ENCODE measurements at places on chromosomes 16 and 17.

- H3K4me3 ChIP-seq: no peak overlapping the region
- H3K27ac ChIP-seq: no peak overlapping the region
- no peaks in the 10 kb centered on the region for H3K4me1 ChIP-seq
- DNase-seq: no peak
Measured at GRCh38 chr16:89111263-89111662, 17.6 kb downstream of the ACSF3 start.

- H3K4me3 ChIP-seq: no peak overlapping the region
- H3K4me1 ChIP-seq: no peaks in the 10 kb centered on the region
- H3K36me3 ChIP-seq: no peaks in the 10 kb centered on the region
- no peaks in the 10 kb centered on the region for H3K27me3 ChIP-seq
Measured at GRCh38 chr17:8341456-8341855, 1.8 kb downstream of the ODF4 start.

DNA sequence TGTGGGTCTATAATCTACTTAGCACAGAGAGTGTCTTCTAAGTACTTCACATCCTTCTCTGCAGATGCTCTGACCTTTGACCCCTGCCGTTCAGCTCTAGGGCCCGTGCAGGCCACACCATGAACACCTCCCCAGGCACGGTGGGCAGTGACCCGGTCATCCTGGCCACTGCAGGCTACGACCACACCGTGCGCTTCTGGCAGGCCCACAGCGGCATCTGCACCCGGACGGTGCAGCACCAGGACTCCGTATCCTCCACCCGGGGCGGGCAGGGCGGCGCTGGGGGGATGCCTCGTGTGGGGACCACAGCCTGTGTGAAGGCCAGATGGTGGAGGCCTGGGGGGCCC, 686 bp downstream of the MLST8 start:
- H3K4me1 ChIP-seq: no peaks in the 10 kb centered on the region
- DNase-seq: no peak
- peaks cover 30% of the 10 kb centered on the region for H3K36me3 ChIP-seq
- H3K27ac ChIP-seq: no peak overlapping the region
- peak overlapping the region; percentile 84 for H3K4me3 ChIP-seq
- no peaks in the 10 kb centered on the region for H3K27me3 ChIP-seq

- peaks cover 5% of the 10 kb centered on the region for H3K4me1 ChIP-seq
- no peak overlapping the region for H3K4me3 ChIP-seq
- H3K27me3 ChIP-seq: no peaks in the 10 kb centered on the region
- no peak for DNase-seq
- H3K27ac ChIP-seq: no peak overlapping the region
- H3K36me3 ChIP-seq: no peaks in the 10 kb centered on the region
Measured at GRCh38 chr16:88768071-88768783, 16.8 kb downstream of the PIEZO1 start.

DNA sequence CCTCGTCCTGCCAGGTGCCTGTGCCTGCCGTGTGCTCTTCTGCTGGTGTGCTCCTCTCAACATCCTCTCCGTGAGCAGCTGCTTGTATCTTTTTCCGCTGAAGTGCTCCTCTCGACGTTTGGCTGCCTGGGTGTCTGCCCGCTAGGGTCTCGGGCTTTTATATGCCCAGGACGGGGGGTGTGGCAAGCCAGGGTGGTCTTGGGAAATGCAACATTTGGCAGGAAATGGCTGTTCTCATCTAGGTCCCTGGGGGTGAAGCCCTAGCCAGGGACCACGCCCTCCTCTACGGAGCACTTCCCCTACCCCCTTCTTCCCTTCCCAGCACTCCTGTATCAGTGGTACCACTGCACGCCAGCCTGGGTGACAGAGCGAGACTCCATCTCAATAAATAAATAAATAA, 49.4 kb downstream of the IQCK start:
- no peak overlapping the region for H3K27ac ChIP-seq
- H3K4me1 ChIP-seq: peaks cover 4% of the 10 kb centered on the region
- DNase-seq: no peak
- H3K4me3 ChIP-seq: no peak overlapping the region
- no peaks in the 10 kb centered on the region for H3K27me3 ChIP-seq
- H3K36me3 ChIP-seq: peaks cover 26% of the 10 kb centered on the region

GRCh38 chr17:17784657-17785267, 52.0 kb downstream of the SREBF1 start:
- peak overlapping the region; percentile 67 for H3K4me3 ChIP-seq
- H3K36me3 ChIP-seq: no peaks in the 10 kb centered on the region
- H3K4me1 ChIP-seq: no peaks in the 10 kb centered on the region
- DNase-seq: no peak
- H3K27me3 ChIP-seq: no peaks in the 10 kb centered on the region

GRCh38 chr16:88306860-88307545, 75.8 kb upstream of the ZNF469 start:
- H3K4me1 ChIP-seq: no peaks in the 10 kb centered on the region
- H3K27ac ChIP-seq: no peak overlapping the region
- no peak for DNase-seq

GRCh38 chr16:50254072-50254471, 12.3 kb upstream of the ADCY7 start:
- no peaks in the 10 kb centered on the region for H3K27me3 ChIP-seq
- H3K36me3 ChIP-seq: no peaks in the 10 kb centered on the region
- no peak overlapping the region for H3K27ac ChIP-seq

DNA sequence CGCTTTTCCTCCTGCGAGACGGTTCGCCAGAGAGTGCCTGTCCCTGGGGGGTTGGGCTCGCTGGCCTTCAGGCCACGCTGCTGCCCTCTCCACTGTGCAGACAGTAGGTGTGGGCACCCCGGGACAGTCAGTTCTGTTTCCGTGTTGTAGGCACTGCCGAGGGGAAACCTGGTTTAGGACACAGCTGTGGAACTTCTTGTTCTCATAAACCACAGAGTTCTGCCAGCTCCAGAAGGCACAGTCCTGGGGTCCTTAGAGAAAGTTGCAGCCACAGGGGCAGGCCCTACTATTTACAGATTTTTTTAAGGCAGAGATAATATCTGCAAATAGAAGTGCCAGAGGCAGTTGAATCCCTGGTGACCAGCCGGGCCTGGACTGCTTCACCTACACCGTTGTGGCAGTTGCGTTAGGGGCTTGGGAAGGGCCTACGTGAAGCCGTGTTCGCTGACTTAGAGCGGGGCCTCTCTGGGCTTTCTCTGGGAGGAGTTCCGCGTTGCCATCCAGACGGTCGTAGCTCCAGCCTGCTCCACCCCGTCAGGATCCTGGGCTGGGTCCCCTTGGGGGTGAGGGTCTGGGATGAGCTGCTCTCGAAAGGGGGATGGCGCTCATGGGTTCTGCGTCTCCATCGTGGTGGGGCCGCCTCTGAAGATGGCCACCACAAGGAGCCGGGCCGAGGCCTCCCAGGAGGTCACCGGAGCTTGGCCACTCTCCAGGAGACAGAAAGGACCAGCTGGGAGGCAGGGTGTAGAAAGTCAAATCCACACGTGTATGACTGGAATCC, 126.3 kb downstream of the BANP start:
- H3K4me1 ChIP-seq: no peaks in the 10 kb centered on the region
- H3K4me3 ChIP-seq: no peak overlapping the region
- H3K27me3 ChIP-seq: no peaks in the 10 kb centered on the region
- no peak for DNase-seq

DNA sequence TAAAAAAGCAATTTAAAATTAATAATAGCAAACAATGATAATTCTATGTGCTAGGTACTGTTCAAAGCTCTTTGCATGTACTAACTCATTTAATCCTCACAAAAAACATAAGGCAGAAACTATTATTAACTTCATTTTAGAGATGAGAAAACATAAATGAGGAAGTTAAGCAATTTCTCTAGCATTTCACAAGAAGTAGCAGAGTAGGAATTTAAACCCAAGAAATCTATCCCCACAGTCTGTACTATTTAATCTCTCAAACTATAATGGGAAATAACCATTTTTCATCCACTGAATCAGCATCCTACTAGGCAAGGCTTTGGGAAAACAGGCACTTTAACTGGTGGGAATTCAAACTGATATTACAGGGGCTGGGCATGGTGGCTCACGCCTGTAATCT, 42.2 kb upstream of the INTS2 start:
- H3K4me1 ChIP-seq: no peaks in the 10 kb centered on the region
- DNase-seq: no peak
- no peak overlapping the region for H3K27ac ChIP-seq
- no peak overlapping the region for H3K4me3 ChIP-seq
- H3K36me3 ChIP-seq: peaks cover 62% of the 10 kb centered on the region

GRCh38 chr16:85162478-85163277, 50.4 kb upstream of the CIBAR2 start:
- H3K4me3 ChIP-seq: no peak overlapping the region
- H3K4me1 ChIP-seq: no peaks in the 10 kb centered on the region
- no peak overlapping the region for H3K27ac ChIP-seq

DNA sequence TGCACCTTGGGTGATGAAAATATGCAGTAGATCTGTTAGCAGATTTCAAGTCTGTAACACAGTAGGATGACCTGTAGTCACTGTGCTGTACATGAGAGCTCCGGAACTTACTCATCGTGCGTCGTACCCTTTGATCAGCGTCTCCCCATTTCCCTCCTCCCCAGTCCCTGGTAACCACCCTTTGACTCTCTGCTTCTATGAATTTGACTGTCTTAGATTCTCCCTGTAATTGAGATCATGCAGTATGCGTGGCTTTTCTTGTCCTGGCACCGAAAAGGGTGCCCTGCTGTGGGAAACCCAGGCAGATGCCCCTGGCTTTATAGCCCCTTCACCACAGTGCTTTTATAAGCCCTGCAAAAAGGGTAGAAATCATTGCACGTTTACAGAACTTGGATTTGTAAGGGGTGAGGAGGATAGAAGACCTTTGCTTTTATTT, 20.5 kb downstream of the CLEC16A start:
- H3K36me3 ChIP-seq: no peaks in the 10 kb centered on the region
- no peak for DNase-seq
- H3K4me3 ChIP-seq: no peak overlapping the region
- H3K27me3 ChIP-seq: no peaks in the 10 kb centered on the region

GRCh38 chr16:28183484-28183883, 28.3 kb downstream of the XPO6 start:
- H3K4me3 ChIP-seq: no peak overlapping the region
- H3K36me3 ChIP-seq: peaks cover 24% of the 10 kb centered on the region
- H3K27me3 ChIP-seq: no peaks in the 10 kb centered on the region
- H3K27ac ChIP-seq: no peak overlapping the region

DNA sequence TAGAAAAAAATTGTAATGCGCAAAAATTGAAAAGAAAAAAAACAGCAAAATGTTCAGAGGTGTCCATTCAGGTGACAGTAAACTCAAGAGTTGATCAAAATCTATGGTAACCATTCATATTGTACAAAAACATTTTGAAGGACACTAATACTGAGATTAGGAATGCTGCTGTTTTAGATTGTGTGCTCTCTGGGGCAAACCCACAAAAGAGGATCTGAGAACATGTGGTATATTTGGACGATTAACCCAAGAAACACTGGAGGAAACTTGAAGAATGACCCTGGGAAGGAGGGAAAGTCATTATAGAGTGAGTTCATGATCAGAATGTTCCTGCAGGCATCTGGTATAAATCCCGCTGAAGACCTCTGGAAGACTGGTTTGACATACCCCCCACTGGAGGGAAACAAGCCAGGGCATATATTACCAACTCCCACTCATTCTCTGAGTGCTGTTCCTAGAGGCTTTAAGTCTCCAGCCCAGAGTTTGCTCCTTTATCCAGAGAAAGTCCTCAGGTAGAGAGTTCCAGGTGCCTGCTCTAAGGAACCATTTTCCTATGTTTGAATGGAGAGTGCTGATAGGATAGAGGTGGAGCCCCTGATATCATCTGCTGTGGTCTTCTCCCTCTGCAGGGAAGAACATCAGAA, 1.2 kb downstream of the KRTAP4-2 start:
- H3K27ac ChIP-seq: no peak overlapping the region
- no peaks in the 10 kb centered on the region for H3K4me1 ChIP-seq
- H3K36me3 ChIP-seq: no peaks in the 10 kb centered on the region
- DNase-seq: no peak
- H3K27me3 ChIP-seq: no peaks in the 10 kb centered on the region
- H3K4me3 ChIP-seq: no peak overlapping the region

- H3K4me1 ChIP-seq: no peaks in the 10 kb centered on the region
- H3K27ac ChIP-seq: no peak overlapping the region
- no peak overlapping the region for H3K4me3 ChIP-seq
- peaks cover 31% of the 10 kb centered on the region for H3K36me3 ChIP-seq
- no peaks in the 10 kb centered on the region for H3K27me3 ChIP-seq
Measured at GRCh38 chr17:32192379-32192778, 50.1 kb downstream of the RHOT1 start.

DNA sequence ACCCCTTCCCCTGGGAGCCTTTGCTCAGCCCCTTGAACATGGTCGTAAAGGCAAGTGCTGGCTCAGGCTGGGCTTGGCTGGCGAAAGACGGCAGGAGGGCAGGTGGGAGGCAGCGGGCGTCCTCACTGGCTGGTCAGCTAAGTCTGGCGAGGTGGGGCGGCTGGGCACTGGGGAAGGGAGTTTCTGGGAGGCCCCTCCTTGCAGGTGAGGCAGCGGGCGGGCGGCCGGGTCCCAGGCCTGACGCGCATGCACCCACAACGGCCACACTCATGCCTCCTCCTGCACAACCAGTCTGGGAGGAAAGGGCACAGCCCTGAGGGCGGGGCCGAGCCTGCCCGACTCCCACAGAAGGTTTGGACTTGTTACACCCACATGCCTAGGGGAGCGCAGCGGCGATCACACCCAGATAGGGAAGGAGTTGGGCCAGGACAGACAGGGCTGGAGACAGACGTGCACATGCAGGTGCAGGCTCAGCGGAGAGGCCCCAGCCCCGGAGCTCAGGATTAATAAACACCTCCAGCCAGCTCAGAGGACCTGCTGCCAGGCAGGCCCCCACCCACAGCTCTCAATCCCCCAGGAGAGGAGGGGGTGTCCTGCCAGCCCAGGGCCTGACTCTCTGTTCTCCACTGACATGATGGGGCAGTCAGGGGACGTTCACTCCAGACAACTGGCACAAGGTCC, at the start of gene EVPL:
TSS of gene EVPL (minus strand) at position 148 of the 681 bp plus-strand sequence. CDS start at position 40, 108 bp downstream.
- DNase-seq: peak; percentile 58
- H3K27ac ChIP-seq: no peak within 1 kb of the TSS
- H3K36me3 ChIP-seq: no peaks in the 10 kb centered on the region
- H3K4me3 ChIP-seq: no peak within 1 kb of the TSS
- H3K4me1 ChIP-seq: peaks cover 2% of the 10 kb centered on the region

GRCh38 chr17:12821376-12821940, 32.2 kb downstream of the ARHGAP44 start:
- no peaks in the 10 kb centered on the region for H3K4me1 ChIP-seq
- DNase-seq: no peak
- no peak overlapping the region for H3K4me3 ChIP-seq
- no peaks in the 10 kb centered on the region for H3K36me3 ChIP-seq

- peaks cover 4% of the 10 kb centered on the region for H3K36me3 ChIP-seq
- no peak for DNase-seq
- H3K4me3 ChIP-seq: no peak overlapping the region
- H3K27me3 ChIP-seq: no peaks in the 10 kb centered on the region
- no peaks in the 10 kb centered on the region for H3K4me1 ChIP-seq
- no peak overlapping the region for H3K27ac ChIP-seq
Measured at GRCh38 chr17:4334776-4335584, 31.5 kb downstream of the UBE2G1 start.

DNA sequence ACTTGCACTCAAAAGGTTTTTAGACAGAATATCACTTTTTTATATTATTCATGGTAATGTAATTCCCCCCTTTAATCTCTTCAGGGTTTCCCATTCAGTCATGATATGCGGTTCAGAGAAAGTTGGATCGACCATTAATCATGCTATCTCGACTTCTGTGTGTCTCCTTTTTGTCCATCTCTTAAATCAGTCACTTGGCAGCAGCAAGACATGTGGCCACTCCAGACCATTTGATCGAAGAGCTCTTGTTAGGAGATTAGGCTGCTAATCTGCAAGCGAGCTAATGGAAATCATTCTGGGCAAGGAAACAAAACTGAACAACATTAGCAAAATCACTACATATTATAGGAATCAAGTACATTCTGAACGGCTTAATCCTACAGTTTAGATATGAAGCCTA, 449.9 kb downstream of the WWOX start:
- peaks cover 6% of the 10 kb centered on the region for H3K4me1 ChIP-seq
- no peak overlapping the region for H3K27ac ChIP-seq
- no peaks in the 10 kb centered on the region for H3K36me3 ChIP-seq
- H3K4me3 ChIP-seq: no peak overlapping the region
- DNase-seq: no peak
